Activated CD4-positive, CD25-positive, alpha-beta regulatory T cell treated with anti-CD3 and anti-CD28 coated beads, Interleukin-2, amount 50 U/mL, for 24 hours (primary cell): ENCODE measurements at places on chromosomes 11 and 22.

- no peak for ATAC-seq
Measured at GRCh38 chr11:129374081-129374992, 1.3 kb upstream of the BARX2 start.

DNA sequence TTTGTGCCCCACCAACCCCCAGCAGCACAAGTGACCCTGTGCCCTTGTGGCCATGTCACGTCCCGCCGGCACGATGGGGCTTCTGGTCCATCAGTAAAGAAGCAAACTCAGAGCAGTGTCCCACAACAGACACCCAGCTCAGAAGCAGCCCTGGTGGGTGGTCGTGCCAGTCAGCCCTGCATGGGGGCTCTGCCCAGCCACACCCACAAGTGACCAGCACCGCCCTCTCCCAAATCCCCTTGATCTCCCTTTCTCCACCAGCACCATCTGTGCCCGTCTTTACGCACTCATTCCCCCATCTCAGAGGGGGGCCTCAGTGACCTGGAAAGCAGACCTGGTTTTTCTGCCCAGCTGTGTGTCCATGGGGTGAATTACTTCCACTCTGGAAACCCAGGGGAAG is 149.1 kb downstream of the DSCAML1 start:
- ATAC-seq = no peak

DNA sequence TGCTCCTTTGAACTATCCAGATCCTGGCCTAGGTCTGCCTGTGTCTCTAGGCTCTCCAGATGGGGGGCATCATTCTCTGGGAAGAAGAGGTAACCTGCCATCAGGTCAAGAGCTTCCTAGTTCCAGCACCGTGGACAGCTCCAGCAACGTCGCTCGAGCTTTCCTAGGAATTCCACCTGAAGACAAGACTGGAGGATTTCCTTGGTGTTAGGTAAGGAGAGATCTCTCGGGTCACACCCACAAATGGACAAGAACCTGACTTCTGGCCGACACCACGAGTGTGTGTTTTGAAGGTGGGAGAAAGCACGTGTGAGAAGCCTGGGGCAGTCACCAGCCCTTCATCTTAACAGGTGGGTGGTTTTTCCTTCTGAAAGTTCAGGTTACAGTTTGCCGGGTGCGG is 1.2 kb downstream of the PRG3 start:
- ATAC-seq = no peak

GRCh38 chr11:133907841-133908241 is 48.9 kb downstream of the IGSF9B start:
- no peak for ATAC-seq

- no peak for ATAC-seq
Measured at GRCh38 chr22:27241430-27242321, 559.9 kb downstream of the MN1 start.

DNA sequence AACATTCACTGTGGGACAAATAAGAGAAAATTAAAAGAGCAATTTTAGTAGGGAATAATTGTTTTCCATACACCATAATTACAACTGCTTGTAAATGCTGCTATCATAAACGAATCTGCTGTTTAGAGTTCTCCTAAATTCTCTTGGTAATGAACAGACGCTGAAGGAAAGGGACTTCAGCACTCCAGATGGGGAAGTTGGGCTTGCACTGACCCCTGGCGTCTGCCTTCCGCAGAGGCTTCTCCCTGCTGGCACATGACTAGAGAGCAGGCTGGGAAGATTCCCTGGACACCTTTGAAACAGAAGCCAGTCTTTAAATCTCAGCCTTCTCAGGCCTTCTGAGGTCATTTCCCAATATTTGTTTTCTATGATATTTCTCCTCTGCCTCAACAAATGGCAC is 84.1 kb downstream of the NXPE2 start:
- ATAC-seq = no peak

- no peak for ATAC-seq
Measured at GRCh38 chr11:133922078-133922870, 34.5 kb downstream of the IGSF9B start.

GRCh38 chr11:34558673-34559072 is 45.1 kb upstream of the ELF5 start:
- no peak for ATAC-seq

DNA sequence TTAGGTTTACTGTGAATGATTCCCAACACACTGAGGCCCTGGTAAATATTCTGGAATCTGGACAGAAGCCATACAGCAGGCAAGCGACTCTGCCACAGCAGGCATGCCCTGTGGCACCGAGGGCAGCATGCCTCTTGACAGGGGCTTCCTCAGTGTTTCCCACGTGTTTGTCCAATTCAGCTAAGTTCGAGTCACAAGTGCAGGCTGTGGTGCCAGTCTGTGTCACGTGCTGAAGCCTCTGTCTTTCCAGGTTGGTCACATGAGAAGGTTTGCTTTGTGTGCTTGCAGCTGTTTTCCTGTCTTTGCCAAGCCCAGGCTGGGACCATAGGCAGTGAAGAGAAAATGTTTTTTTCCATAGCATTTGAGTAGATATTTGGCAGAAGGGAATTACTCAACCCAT is 2.4 kb upstream of the PPFIBP2 start:
- ATAC-seq = no peak

GRCh38 chr11:30753994-30754393 is 167.8 kb upstream of the MPPED2 start:
- no peak for ATAC-seq

DNA sequence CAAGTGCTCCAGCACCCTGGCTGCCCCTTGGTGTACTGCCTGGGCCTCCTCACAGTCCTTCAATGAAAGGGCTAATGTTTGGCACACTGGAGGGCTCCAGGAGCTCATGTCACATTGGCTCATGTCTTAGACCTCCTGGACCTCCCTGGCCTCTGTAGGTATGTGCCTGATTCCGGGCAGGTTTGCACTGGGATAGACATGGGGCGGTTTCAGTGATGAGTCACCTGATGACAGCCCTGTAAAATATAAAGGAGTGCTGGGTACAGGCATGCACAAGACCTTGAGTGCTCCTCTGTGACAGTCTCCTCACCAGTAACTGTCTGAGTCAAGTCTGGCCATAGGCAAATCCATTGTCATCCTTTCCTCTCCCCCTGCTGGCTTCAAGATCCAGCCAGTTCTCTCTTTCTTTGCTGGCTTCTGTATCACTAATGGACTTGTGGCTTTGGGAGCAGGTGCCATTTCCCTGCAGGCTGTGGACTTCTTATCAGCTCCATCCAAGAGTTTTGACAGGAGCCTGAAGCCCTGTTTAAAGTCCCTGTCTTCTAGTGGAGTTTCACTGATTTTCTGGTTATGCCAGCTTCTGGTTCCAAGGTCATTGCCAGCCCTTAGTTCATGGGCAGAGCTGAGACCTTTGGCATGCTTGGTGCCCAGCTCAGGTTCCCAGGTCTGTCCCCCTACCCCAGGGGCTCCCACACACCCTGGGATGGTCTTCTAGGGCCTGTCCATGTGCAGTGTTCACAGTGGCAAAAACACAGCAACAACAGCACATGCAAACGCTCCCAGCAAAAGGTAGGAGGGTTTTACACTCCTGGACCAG is 22.7 kb upstream of the P2RY2 start:
- no peak for ATAC-seq
